ENCODE measurements at places on chromosomes 3 and 15.
A peak's percentile ranks its signal among the peaks of the same experiment; 100 is the strongest.

DNA sequence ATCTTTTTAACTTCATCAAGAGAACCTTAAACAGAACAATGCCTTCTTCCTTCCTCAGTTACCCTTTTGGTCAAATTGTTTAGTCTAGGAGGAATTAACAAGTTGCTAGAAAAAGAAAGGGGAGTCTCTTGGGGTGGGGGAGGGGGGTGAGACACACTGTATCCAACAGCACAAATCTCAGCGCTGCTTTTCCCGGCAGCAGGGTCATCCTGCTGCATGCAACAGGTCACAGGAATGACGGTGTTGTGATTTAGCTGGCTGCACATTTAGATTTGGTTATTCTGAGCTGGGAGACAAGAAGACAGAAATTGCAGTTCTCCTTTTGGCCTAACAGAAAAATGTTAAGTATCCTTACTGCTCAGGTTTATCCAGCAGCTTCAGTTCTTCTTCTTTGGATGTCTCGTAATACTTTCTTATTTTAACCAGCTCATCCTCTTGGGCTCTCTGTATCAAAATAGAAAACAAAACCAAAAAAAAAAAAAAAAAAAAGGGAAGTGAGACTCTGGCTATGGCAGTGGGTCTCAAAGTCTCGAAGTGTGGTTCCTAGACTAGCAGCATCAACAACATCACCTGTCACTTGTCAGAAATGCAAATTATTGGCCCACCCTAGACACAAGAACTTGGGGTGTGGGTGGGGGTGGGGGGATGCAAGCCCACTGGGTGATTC is 190.5 kb downstream of the GREM1 start:
- no peak for DNase-seq

- no peak for DNase-seq
Measured at GRCh38 chr3:162022911-162023310, 526.3 kb downstream of the OTOL1 start.

DNA sequence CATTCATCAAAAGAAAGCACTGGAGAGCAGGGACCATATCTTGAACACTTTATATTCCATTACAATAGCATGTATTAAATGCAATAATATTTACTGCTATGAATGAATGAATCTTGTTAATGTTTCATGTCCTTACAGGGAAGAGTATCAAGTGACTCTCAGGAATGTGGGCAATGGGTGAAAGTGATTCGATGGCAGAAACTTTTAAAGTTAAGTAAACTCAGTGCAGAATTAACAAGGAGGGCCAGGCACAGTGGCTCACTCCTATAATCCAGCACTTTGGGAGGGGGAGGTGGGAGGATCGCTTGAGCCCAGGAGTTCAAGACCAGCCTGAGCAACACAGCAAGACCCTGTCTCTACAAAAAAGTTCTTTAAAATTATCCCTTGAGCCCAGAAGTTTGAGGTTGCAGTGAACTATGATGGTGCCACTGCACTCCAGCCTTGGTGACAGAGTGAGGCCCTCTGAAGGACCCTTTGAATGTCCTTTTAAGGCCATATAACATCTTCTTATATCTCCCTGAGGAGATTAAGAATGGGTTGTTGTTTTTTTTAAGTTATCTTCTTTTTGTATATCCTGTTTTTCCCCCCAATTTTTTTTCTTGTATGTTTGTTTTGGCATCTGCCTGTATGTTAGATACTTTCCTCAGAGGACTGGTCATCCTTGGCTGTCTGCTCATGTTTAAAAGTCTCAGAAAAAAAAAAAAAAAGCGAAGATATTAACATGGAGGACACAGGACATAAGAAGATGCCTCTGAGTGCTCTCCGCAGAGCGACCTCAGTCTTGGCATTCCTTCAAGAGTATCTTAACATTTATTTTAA is 9.6 kb upstream of the FSIP1 start:
- no peak for DNase-seq

GRCh38 chr3:187319699-187320302 is 28.3 kb upstream of the MASP1 start:
- peak; percentile 57 for DNase-seq

- no peak for DNase-seq
Measured at GRCh38 chr3:143786219-143787191, 61.8 kb downstream of the SLC9A9 start.

DNA sequence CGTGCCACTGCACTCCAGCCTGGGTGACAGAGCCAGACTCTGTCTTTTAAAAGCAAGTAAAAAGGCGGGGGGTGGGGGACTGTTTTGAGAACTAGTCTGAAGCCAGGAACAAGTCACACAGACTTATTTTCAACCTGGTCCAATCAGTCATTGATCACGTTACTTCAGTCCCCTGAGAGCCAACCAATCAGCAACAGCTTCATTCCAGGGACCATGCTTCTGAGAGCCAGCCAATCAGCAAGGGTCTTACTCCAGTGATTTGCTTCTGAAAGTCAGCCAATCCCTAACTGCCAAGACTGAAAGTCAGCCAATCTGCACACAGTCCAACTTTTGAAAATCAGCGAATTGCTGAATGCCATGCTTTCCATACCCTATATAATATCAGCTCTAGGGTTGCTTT is 48.6 kb upstream of the C15orf39 start:
- DNase-seq = no peak

- peak; percentile 100 for DNase-seq
Measured at GRCh38 chr3:136861890-136862616, at the start of gene NCK1. NCK1 (plus strand) TSS chr3:136862208; CDS start chr3:136928002, 65,794 bp downstream.

DNA sequence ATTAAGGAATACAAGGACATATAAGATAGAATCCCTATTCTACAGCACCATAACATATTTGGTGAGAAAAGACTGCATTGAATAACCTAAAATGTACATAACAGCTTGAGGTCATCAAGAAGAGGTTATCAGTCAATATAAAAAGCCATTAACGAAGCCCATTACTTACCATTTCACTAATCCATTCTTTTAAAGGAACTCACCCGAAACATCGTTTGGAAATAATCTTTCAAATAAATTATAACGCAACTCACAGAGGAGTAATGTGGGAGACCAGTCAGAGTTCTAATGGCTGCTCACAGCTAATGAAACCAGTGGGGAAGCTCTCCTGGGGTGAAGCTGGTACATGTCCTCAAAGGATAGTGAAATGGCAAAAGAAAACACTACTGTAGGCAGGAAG is 188.4 kb downstream of the TBC1D5 start:
- no peak for DNase-seq

- DNase-seq = no peak
Measured at GRCh38 chr15:99435877-99436541, 129.8 kb upstream of the MEF2A start.

- DNase-seq = no peak
Measured at GRCh38 chr3:71673486-71673885, 51.7 kb downstream of the EIF4E3 start.

GRCh38 chr3:120352017-120352416 is 2.9 kb upstream of the LRRC58 start:
- DNase-seq = no peak

- no peak for DNase-seq
Measured at GRCh38 chr3:179956416-179956830, 80.3 kb downstream of the PEX5L start.

DNA sequence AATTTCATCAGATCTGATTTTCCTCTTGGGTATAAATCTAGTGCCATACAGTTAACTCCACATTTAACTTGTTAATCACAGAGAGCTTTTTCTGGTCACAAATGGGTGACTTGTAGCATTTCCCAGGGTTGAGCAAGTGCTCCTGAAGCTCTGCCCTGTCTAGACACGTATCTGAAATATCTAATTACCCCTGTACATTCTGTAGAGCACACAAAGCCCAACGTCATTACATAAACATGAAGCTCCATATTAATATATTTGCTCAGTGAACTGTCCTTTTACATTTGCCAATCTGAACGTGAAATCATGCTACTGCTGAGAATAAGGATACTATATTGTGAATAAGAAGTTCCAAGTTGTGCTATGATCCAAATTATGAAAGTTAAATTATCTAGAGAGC is 49.0 kb downstream of the THBS1 start:
- no peak for DNase-seq

GRCh38 chr3:89685731-89686130 is 578.3 kb downstream of the EPHA3 start:
- DNase-seq = no peak

GRCh38 chr3:172148241-172148640 is 108.9 kb downstream of the FNDC3B start:
- no peak for DNase-seq

DNA sequence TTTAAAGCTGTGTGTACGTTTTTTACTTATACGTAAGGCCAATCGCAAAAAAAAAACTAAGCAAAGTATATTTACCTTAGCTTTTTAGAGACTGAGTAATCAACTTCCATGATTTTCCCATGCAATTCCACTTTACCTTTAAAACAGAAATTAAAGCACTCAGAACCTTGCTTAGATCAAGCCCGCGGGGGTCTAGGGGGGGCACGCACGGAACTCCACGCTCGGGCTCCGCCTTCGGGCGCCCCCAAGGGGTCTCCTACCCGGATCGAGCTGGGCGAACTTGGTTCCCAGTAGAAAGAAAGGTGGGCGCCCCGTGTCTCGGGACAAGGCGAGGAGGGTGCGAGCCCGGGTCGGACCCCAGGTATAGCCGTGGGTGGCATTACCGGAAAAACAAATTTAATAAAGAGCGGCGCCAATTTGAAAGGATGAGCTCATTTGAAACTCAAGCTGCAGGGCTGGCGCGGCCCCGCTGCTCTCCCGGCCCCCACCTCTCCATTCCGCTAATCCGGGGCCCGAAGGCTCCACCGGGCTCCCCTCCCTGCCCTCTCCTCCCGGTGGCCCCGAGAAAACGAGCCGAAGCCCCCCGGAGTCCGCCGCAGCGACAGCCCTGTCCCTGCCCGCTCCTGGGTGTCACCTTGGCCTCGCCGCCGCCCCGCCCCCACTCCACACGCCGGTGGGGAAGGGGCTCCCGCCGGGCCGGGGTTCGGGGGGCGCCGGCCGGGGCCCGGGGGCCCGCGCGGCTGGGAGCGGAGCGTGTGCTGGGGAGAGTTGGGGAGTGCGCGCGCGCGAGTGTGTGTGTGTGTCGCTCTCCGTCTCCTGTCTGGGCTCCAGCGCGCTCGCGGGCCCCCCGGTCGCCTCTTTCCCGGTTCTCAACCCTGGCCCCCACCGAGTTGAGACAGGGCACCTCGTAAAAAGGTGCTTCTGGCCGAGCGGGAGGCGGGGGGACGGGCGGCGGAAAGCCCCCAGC is 1.5 kb downstream of the IGF2BP2 start:
- peak; percentile 55 for DNase-seq

- no peak for DNase-seq
Measured at GRCh38 chr3:157469561-157470294, 33.1 kb downstream of the PTX3 start.

DNA sequence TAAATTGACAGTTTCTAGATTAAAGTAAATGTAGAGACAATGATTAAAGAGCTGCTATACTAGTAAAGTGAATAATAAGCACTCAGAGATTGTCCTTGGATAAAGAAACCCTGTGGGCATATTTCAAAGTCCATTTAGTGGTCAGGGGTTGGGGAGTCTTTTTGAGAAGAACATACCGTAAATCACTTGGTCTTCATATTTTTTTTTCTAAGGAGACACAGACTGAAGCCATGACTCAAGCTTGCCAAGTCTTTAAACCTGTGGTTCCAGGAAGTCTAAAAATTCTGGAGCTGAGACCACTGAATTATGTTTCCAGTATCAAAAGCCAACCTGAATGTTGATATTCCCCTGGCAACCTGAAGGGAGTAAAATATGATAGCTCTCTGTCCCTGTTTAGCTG is 171.0 kb downstream of the TPRG1 start:
- DNase-seq = no peak

DNA sequence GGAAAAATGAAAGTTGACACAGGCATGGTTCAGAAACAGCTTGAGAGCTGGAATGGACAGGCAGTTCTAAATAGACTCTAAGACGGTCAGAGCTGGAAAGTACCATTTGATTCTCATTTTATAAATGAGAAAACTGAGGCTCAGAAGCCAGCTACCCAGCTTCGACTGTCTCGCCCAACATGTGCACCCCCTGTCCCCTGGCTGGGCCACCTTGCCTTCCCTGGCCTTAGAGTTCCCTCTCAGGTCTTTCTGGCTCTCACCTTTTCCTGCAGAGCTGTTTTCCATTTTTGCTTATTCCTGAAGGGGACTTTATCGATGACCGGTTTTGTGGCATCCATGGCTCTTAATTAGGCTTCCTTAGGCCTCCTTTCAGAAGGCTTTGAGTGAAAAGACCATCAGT is 17.3 kb upstream of the DOCK3 start:
- DNase-seq = no peak

- no peak for DNase-seq
Measured at GRCh38 chr3:169661361-169662131, 2.0 kb downstream of the MECOM start.

GRCh38 chr3:136042608-136043221 is 77.2 kb downstream of the PPP2R3A start:
- DNase-seq = no peak

DNA sequence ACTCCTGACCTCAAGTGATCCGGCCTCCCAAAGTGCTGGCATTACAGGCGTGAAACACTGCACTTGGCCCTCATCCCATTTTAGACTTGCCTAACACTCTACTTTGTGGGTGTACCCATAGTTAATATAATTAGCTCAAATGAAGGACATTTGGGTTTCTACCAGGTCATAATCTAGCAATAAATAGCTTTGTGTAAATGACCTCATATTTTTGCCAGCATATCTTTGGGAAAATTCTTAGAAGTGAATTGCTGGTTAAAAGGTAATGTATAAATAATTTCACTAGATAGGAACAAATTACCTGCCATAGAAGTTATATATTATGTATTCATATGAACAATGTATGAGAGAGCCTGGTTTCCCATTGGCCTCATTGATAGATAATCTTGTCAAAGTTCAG is 206.0 kb downstream of the DIPK2A start:
- no peak for DNase-seq

- DNase-seq = no peak
Measured at GRCh38 chr3:67450153-67450552, 204.3 kb downstream of the SUCLG2 start.

DNA sequence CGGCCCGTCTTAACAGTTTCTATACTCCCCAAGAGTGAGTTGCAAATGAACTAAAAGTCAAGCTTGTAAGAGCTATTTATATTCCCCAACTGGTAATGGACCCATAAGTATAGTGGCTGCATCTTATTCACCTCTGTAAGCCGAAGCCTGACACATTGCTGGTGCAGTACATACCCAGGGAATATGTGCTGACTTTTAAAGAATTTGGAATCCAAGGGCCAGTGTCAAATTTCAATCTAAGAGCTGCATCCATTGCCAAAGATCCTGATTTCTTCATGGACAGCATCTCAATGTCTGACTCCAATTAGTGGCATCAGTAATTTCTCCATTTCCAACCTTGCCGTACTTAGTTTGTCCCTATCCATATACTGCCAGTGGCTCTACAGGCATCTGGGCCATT is 42.0 kb downstream of the FRMD4B start:
- no peak for DNase-seq

DNA sequence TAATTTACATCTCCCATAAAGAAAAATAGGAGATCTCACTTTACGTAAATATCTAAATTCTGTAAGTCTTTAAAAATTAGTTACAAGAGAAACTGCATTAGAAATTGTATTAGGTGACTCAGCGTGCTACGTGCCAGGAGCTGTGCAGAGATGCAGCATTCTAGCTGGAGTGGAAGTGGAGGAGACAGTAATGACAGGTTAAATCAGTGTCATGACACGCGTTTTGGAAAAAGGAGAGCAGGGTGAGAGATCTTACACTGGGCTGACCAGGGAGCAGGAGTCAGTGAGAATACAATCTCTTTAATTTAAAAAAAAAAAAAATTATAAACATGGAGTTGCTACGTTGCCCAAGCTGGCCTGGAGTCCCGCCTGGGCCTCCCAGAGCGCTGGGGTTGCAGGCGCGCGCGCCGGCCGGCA is 635 bp downstream of the TUBGCP5 start:
- DNase-seq = no peak
